Coronary artery (tissue), 2 donors: ENCODE measurements at places on chromosomes 5 and 9.

- DNase-seq, result no peak
Observed at GRCh38 chr5:10275991-10276390, 25.9 kb downstream of the CCT5 start.

DNA sequence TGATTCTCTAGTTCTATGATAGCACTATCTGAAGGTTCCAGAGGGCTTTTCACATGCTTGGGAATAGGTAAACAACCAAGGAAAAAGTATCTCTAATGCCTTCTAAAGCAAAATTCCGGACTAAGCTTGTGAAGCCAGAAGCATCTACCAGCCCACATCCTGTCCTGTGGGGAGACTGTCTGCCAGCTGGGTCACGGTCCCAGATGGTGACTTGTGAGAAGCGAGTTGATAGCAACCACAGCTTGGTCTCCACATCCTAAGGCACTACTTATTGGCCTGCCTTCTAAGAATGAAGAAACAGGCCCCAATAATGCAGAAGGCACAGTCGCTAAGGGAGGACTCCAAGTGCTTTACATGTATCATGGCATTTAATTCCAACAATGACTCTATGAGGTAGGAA, 184.1 kb upstream of the ADRA1B start:
- DNase-seq, result no peak

GRCh38 chr5:126499853-126500342, 76.7 kb downstream of the GRAMD2B start:
- DNase-seq, result no peak

DNA sequence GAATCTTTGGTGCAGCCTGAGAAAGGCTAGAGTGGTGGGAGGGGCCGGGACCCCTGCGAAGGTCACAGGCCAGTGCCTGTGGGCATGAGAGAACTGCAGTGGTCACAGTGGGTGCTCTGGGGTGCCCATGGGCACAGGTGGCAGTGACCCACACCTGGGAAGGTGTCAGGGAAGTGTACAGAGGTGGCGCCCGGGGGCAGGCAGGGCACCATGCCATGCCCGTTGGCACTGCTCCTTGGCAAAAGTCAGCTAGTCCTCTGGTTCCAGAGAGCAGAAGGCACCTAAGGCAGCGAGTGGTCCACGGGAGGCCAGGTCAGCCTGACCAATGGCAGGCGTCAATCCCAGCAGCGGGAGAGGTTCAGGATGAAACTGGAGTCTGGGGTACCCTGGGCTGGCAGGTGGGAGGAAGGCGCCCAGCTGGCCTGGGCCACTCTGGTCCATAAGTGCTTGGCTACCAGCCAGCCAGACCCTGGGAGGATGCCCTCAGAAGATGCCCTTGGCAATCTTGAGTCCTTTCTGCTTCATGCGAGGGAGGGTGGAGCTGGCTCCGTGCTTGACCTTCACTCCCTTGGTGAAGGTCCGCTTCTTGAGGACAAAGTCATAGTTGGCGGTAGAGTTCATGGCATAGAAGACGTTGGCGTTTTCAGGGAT, 22.8 kb downstream of the RALGDS start:
- no peak for DNase-seq

DNA sequence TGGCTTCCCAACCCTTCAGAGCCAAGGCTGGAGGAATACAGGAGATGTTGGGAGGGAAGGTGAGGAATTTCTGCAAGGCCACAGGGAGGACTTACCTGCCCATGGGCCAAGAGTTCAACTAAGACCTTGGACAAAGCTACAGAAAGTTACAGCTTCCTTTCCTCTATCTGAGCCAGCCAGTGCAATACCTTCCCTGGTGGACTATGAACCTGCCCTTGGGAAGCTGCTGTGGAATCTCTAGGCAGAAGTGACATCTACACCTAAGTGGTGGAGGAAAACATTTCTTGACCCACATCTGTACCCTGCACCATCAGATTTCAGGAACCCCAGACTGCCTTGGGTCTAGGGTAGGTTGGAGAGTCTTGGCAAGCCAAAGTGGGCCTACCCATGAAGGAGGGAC, 6.7 kb upstream of the SKP1 start:
- DNase-seq, result no peak

DNA sequence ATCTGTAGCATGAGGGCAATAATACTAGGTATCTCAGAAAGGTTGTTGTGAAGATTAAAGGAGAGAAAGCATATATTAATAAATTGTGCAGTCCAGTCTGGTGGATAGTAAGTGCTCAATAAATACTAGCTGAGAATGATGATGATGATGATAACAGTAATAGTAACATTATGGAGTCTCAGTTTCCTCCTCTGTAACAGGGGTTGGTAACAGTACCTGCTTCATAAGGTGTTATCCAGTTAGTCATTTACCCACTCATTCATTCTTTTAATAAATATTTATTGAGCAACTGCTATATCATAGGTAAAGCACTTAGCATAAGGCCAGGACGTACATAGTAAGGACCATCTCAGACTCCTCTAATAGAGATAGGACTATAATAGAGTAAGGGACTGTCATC, 7.6 kb downstream of the SLC6A7 start:
- no peak for DNase-seq

DNA sequence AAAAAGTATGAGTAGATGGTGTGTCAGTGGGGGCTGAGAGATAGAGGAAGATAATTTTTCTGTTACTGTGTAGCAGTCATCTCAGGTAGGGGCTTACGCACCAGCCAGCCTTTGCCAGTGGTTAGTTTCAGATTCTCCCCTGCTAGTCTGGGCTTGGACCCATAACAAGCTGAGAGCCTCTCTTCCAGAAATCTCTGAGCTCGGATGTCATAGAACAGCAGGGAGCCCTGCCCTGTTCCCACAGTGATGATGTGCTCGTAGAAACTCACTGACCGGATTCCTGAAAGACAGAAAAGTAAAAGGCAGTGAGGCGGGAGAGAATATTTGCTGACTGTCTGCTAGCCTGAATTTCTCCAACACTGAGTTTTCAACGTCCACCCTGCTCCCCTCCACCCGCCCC, 37.2 kb downstream of the DCAF12 start:
- DNase-seq, result no peak

GRCh38 chr9:19022206-19022605, 10.8 kb downstream of the SAXO1 start:
- no peak for DNase-seq

DNA sequence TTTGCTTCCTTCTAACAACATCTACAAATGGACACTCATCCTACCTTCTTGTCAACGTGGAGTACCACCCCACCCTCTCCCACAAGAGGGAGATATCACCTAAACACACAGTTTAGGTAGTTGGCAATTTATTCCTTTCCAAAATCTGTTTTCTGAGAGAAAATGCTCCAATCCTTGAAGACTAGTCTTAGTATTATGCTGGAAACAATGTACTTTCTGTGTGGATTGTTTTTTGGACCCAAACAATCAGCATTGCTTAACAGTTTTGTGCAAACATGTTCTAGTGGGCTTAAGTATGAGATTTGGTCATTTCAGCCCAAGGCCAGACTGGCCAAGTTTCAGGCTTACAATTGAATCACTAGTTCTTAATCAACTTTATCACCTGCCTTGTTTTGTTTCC, 359.1 kb downstream of the ARHGEF28 start:
- DNase-seq, result no peak

DNA sequence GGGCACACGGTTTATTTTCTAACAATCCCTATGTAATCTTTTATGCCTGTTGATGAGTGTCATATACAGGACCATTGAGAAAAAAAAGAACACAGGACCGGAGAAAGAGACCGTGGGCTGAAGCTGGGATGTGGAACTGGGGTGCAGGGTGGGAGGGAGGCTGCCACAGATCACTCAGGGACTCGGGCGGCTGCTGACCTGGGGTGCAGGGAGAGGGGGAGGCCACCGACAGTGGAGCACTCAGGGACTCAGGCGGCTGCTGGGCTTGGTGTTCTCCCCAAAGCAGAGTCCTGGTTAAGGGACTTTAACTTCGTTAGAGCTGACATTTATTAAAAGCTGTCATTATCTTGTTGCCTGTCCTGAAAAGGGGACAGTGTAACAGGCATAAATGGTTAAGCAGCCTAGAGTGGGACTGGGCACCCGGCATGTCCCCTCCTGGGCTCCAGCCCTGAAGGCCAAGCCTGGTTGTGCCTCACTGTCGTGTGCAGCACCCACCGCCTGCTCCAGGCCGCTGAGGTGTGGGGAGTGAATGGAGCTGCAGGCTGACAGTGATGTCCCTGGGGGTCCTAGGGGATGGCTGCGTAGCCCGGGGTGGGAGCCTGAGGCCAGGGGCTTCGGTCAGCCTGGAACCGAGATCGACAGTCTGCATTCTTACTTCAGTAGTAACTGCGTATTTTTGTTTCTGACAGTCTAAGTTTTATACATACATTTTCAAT, 14.0 kb downstream of the NDUFS6 start:
- DNase-seq, result no peak

- no peak for DNase-seq
Observed at GRCh38 chr5:59593439-59594007, 300.0 kb downstream of the PDE4D start.

DNA sequence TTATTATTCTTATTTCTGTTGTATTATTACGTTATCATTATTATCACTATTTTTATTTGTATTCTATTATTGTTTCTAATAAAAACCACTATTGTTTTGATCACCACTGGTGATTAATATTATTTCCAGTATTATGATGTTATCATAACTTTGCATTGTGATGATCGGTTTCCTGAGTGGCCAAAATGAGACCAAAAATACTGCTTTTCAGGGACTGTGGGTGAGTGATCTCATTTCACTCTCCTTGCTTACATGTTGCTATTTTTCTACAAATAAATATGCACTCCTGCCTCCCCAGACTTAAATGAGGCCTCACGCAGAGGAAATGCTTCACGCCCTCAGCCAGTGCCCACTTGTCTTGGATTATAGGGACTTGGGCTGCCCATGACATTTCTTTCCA, 78.4 kb downstream of the LRSAM1 start:
- DNase-seq, result no peak

- no peak for DNase-seq
Observed at GRCh38 chr9:114504341-114505186, 709 bp downstream of the WHRN start.

GRCh38 chr9:17138503-17138902, 3.7 kb downstream of the CNTLN start:
- no peak for DNase-seq

- DNase-seq, result peak; percentile 50
Observed at GRCh38 chr9:126128494-126129142, 198.0 kb upstream of the MVB12B start.

DNA sequence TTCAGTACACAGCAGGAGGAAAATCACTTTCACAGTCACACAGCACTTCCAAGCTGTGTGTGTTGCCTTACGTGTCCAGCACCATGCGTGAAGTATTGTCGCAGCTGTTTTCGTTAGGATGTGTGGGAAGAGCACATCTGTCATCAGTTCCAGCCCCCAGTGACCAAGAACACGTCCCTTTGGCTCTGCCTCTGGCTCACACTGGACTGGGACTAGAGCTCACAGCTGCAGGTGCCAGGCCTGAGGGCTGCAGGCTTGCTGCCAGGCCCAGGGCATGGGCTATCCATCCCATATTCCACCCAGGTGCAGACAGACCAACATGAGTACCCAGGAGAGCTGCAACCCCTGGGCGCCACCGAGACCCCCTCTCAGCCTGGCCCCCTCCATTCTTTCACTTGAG, 60.5 kb upstream of the ANKRD33B start:
- DNase-seq, result no peak

GRCh38 chr5:107303171-107303968, 367.4 kb downstream of the EFNA5 start:
- DNase-seq, result no peak

- DNase-seq, result no peak
Observed at GRCh38 chr5:56649569-56649968, 165.8 kb upstream of the MAP3K1 start.

DNA sequence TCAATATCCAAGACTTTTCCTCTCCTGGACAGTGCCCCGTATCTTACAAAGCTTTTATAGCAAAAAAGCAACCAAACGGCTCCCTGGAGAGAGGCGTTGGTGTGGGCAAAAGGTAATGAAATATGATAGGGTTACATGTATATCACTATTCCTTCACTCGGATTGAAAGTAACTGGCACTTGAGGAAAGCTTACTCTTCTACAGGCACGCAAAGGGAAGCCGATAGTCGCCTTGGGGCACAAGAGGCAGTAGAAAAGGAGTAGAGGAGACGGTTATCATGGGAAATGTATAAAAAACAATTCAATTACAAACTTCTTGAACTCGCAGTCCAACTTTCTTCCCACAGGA, 1.1 kb downstream of the DIAPH1 start:
- no peak for DNase-seq

- no peak for DNase-seq
Observed at GRCh38 chr5:179872055-179872827, 13.6 kb upstream of the MRNIP start.

DNA sequence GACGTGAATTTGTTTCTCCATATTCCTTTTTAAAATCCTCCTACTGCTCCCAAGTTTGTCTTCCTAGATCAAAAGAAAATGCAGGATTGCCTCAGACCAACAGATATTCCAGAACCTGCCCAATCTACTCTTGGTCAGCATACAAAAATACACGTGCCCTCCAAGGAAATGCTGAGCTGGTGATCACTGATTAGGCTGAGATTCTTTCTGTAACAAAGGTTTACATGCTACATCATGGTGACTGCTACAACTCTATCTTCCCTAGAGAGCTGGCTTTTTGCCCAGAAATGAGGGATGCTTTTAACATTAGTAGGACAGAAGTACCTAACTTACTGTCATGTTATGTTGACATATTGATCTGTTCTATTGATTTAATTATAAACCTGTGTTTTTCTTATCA, 35.5 kb downstream of the OR2Y1 start:
- DNase-seq, result no peak

GRCh38 chr9:14768405-14769229, 46.1 kb upstream of the CER1 start:
- no peak for DNase-seq

- no peak for DNase-seq
Observed at GRCh38 chr5:151742870-151743294, 15.5 kb downstream of the ATOX1 start.

DNA sequence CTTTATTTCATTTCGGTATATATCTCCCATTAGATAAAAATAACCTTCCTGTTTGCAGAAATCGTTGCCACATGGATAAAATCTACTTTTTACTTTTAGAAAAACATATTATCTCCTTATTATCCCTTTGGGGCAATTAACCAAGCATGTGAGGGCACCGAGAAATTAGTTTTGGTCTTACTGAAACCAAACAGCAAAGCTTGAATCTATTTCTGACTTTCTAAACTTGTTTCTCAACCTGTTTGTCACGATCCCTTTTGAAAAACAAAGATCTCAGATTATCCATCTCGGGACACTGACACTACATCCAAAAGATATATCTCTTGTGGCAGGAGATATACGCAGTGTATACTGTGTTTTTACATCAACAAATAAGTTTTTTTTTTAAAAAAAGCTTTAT, 2.3 kb downstream of the TUT7 start:
- DNase-seq, result no peak

- DNase-seq, result peak; percentile 98
Observed at GRCh38 chr5:140547508-140548299, at the start of gene EIF4EBP3. TSS of gene EIF4EBP3 (plus strand) at chr5:140547662. CDS start at chr5:140547738, 76 bp downstream.
